Activated naive CD8-positive, alpha-beta T cell treated with anti-CD3 and anti-CD28 coated beads for 36 hours (primary cell): ENCODE measurements at places on chromosomes 11 and 22. TPM values are rescaled to one million over a fixed set of nuclear protein-coding genes. Genes with fewer than 3 reads are reported as not detected.
A peak's percentile ranks its signal among the peaks of the same experiment; 100 is the strongest.

OVOL1 gene
- total RNA-seq: 0.45 TPM

GPR83 gene
- 0.06 TPM for total RNA-seq

WT1 gene
- not detected for total RNA-seq

MRGPRX3 gene
- not detected for total RNA-seq

TEF gene
- 2.6 TPM for total RNA-seq

SCN2B gene
- total RNA-seq: not detected

OR8H2 gene
- total RNA-seq: not detected

KRTAP5-9 gene
- not detected for total RNA-seq

OR8G1 gene
- not detected for total RNA-seq

FAM83F gene
- 3.6 TPM for total RNA-seq

EFCAB6 gene
- 0.36 TPM for total RNA-seq

HPX gene
- total RNA-seq: not detected

KRTAP5-1 gene
- total RNA-seq: not detected

POTEH gene
- total RNA-seq: not detected

RCOR2 gene
- total RNA-seq: 0.58 TPM

ADORA2A gene
- total RNA-seq: 45.2 TPM

ZNRF3 gene
- total RNA-seq: 2.2 TPM

CHID1 gene
- 81.6 TPM for total RNA-seq

- no peak for DNase-seq
Measured at GRCh38 chr22:46147061-46147460, 3.3 kb upstream of the PPARA start.

GRCh38 chr11:60170566-60170965 lies 12.3 kb downstream of the MS4A6A start:
- no peak for DNase-seq

DNA sequence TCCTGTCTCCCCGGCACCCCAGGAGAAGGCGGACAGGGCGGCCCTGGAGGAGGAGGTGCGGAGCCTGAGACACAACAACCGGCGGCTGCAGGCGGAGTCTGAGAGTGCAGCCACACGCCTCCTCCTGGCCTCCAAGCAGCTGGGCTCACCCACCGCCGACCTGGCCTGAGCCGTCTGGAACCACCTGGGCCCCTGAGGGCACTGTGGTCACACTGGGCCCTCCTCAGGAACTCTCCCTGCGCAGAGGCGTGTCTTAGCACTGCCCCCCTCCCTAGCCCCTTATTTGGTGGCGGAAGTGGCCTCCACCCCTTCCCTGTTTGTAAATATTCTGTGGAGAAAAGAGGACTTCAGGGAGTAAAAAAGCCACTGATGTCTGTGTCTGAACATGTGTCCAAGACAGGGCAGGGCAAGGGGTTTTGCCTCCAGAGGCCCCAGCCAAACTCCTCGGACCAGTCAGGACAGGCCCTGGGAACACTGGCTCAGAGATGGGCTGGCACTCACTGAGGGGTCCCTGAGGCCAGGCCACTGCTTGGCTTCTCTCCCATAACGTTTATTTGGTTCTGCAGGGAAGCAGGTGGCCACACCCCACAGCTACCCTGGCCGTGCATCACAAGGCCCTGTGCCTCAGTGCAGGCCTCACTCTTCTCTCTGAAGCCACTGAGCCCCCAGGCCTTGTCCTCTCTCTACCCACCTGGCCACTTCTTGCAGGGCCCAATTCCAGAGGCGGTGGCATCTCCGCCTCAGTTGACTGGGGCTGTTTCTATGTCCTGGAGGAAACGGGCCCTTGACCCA lies 12.0 kb downstream of the RELA start:
- no peak for DNase-seq

DNA sequence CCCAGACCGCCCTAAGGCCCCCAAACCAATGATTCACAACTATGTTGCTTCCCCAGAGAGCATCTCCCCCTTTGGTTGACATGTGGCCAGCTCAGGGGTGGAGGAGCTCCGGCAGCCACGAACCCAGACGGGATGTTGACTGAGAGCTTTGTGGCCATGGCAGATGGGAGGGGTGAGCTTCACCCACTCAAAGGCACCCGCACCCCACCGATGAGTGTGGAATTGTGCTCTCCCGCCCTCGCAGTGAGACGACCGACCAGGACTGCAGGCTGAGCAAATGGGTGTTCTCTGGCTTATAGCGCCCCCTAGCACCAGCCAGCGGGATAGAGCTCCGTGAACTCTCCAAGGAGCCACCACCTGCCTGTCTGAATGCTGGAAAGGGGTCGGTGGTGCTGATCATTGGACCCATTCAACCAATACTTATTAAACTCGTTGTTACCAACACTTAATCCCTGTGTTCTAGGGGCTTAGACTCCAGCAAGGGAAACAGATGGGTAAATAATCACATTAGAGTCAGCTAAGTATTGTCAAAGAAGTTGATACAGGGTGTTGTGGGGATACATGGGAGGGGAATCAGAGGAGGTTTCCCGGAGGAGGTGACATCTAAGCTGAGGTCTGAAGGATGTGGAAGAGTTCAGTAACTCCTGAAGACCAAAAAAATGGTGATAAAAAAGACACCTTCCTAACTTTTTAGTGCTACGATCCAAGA lies 4.5 kb upstream of the TIMP3 start:
- peak; percentile 56 for DNase-seq

DNA sequence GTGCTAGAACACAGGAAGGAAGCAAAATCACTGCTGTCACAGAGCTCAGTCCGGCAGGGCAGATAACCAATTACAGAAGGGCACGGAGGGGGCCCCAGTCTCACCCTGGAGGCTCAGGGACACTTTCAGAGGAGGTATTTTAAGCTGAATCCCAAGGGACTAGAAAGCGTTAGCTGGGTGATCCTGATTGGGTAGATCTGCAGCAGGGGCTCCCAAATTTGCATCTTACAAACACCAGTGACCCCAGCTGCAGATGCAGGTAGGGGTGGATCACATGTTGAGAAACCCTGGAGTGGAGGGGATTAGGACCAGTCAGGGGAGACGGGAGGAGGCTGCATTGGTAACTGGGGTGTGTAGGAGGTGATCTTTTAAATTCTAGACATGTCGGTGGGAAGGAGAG lies 91.4 kb downstream of the CSNK2A3 start:
- DNase-seq: no peak

DNA sequence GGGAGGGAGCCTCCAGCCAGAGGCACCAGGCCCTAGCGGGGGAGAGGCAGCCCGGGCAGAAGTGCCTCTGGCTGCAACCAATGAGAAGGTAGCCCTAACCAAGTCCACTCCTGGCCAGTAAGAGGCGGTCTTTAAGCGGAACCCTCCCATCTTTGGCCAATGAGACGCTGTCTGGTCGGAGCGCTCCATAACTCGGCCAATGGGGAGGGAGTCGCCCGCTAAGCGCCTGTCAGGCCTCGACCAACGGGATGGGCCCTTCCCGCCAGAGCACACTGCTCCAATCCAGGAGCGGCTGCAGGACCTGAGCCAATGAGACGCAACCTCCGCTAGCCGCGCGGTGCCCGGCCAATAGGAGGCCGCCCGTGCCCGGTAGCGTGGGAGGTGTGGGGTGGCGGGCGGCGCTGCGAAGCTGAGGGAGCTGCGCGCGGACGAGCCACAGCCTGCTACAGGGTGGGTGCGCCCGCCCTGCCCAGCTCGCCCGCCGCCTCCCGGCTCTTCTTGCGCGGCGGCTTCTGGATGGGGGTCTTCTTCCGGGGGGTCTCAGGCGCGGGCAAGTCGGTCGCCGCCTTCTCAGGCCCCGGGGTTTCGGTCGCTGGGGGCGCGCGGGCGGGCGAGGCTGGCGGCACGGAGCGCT lies 12.6 kb downstream of the SCARF2 start:
- DNase-seq: peak; percentile 30

GRCh38 chr11:108609682-108610081 lies 16.1 kb upstream of the EXPH5 start:
- DNase-seq: no peak

- no peak for DNase-seq
Measured at GRCh38 chr11:62233730-62234129, 8.3 kb upstream of the SCGB1D2 start.

GRCh38 chr22:40039482-40040115 lies 44.8 kb downstream of the FAM83F start:
- DNase-seq: no peak

DNA sequence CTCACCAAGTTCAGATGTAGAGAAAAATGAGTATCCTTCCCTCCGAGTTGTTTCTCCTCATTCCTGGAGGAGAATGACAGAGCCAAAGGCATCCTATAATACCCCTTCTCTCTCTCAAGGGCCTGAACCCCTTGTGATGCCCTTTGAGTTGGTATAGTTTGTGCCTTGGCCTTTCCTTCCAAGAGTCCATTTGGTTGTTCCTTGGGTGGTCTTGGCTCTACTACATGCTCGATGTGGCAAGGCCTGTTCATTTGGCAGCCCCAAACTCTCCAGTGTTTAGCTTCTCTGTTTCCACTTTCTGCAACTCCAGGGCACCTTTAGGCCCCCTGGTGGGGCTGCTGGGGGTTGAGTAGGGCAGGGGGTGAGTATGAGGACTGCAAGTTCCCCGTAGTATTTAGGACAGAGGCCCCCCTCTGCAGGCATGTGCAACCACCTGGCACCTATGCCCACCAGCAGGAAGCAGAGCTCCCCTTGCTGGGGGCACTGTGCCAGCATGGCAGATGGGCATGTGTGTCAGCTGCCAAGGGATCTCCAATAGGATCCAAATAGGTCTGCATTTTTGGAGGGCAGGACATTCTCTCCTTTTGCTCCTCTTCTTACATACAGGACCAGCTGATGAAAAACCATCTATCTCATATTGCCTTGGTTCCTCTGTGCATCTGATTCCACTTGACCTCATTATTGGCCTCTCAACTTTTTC lies 217.2 kb upstream of the CADM1 start:
- DNase-seq: no peak

DNA sequence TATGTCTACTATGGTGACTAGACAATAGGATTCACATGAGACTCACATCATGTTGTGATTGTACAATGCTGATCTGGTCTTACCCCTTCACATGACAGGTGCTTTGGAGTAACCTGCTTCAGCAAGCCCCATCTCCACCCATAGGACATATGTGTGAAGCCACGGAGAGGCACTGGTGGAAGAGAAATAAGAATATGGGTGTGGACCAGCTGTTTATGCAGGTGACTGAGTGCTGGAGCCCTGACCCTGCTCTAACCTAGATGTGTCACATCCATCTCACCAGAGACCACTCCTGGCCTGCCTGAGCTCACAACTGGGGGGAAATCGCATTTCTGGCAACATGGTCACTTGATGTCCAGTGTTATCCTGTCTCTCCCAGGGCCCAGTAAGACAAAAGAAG lies 119.7 kb downstream of the GGTLC2 start:
- no peak for DNase-seq

GRCh38 chr11:116071241-116071640 lies 567.0 kb upstream of the CADM1 start:
- DNase-seq: no peak

DNA sequence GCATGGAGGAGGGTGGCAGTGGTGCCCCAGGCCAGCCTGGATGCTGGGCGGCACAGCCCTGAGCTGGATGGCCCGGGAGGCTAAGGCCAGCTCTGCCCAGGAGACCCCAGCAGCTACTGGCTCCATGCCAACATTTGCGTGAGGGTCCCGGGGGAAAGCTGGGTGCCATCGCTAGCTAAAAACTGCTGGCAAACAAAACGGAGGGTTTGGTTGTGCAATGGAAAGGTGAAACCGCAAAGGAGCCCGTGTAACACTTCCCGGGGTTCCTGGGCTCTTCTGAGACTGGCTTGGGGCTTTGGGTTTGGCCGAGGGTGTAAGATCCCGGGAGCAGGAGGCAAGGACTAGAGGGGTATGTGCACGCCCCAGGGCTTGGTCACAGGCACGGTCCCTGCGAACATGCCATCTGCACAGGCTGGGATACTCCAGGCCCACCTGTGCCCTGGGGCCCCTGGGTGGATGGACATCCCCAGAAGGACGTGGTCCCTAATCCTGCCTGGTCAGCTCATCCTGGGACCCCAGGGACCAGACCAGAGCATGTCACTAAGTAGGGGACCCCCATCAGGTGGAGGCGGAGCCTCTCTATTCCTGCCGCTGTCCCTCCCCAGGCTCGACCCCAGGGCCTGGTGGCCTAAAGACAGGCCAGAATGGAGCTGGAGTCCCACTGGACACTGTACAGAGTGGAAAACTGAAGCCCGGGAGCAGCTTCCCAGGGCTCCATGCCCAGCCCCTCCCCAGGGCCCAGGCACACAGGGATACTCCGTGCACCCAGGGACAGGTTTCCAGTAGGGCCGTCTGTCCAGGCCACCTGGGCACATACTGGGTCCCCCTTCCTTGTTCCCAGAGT lies 44.6 kb downstream of the IGF2 start:
- no peak for DNase-seq

- no peak for DNase-seq
Measured at GRCh38 chr11:7906481-7906880, 24.6 kb downstream of the OR10A6 start.

DNA sequence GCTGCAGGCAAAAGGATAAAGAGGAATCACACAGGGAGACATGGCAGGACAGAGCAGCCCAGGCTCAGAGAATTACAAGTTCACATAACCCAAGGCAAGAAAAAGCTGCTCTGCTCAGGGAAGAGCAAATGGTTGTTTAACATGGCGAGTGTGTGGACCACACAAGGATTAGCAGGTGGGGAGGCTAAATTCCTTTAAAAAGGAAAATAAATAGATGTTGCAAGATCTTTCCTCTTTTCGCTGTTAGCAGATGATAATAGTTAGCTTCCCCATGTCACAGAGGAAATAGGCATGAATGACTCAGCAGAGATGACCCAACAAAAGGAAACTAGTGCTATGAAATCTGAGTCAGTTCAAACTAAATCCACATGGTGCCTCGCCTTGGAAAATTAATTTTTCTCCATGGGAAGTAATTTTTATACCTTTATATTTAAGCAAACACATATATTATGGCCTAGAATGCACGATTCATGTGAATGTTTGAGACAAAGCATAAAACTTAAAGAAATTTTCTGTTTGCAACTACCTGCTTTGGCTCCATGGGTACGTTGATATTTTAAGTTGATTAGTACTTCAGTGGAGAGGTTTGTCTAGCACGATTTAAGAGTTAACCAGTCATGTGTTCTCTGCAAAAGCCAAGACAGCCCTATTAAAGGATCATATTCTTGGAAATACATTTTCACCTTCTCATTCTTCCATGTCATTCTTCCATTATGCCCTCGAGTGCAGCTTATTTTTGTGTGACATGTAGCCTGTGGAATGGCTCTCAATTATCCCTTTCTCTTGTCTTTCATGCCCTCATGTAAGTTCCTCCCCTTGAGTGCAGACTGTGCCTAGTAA lies 38.5 kb upstream of the FJX1 start:
- no peak for DNase-seq

GRCh38 chr22:17569971-17570511 lies 6.7 kb downstream of the SLC25A18 start:
- no peak for DNase-seq

DNA sequence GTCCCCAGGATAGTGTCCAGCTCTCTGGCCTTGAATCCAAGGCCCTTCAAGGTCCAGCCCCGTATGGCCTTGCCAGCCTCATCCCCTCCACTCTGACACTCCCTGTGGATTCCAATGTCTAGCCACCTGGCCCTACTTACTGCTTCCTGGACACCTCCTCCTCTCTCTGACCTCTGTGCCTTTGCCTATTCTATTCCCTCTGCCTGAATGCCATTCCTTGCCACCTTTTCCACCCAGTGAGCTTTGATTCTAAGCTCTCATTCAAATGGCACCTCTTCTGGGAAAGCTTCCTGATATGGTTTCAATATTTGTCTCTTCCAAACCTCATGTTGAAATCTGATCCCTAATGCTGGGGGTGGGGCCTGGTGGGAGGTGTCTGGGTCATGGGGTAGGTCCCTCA lies 31.9 kb upstream of the TTLL12 start:
- DNase-seq: no peak
